ENCODE measurements at places on chromosomes 16 and 17. TPM values are rescaled to one million over a fixed set of nuclear protein-coding genes. Genes with fewer than 3 reads are reported as not detected.

Gene ABCA9
- 2.1 TPM for polyA plus RNA-seq

Gene QPRT
- polyA plus RNA-seq, result 220 TPM

Gene FA2H
- polyA plus RNA-seq, result 10.4 TPM

Gene C16orf89
- polyA plus RNA-seq, result 3.1 TPM

Gene PPP1R9B
- polyA plus RNA-seq, result 30.7 TPM

Gene TEKT1
- polyA plus RNA-seq, result 0.25 TPM

Gene MT1F
- polyA plus RNA-seq, result 77.0 TPM

Gene SLFN5
- polyA plus RNA-seq, result 4.7 TPM

Gene KIF18B
- polyA plus RNA-seq, result 7.7 TPM
